Suprapubic skin (tissue), 4 donors: ENCODE measurements at places on chromosomes 6 and 20.

- no peaks in the 10 kb centered on the region for H3K36me3 ChIP-seq
- H3K27me3 ChIP-seq: no peaks in the 10 kb centered on the region
- H3K4me3 ChIP-seq: no peak overlapping the region
- no peaks in the 10 kb centered on the region for H3K4me1 ChIP-seq
- DNase-seq: no peak
Observed at GRCh38 chr6:2266031-2266795, 20.8 kb upstream of the GMDS start.

- H3K27ac ChIP-seq: no peak overlapping the region
- peaks cover 9% of the 10 kb centered on the region for H3K4me1 ChIP-seq
- no peaks in the 10 kb centered on the region for H3K27me3 ChIP-seq
- peaks cover 4% of the 10 kb centered on the region for H3K36me3 ChIP-seq
- H3K4me3 ChIP-seq: no peak overlapping the region
Observed at GRCh38 chr20:34798328-34798727, 27.1 kb downstream of the NCOA6 start.

DNA sequence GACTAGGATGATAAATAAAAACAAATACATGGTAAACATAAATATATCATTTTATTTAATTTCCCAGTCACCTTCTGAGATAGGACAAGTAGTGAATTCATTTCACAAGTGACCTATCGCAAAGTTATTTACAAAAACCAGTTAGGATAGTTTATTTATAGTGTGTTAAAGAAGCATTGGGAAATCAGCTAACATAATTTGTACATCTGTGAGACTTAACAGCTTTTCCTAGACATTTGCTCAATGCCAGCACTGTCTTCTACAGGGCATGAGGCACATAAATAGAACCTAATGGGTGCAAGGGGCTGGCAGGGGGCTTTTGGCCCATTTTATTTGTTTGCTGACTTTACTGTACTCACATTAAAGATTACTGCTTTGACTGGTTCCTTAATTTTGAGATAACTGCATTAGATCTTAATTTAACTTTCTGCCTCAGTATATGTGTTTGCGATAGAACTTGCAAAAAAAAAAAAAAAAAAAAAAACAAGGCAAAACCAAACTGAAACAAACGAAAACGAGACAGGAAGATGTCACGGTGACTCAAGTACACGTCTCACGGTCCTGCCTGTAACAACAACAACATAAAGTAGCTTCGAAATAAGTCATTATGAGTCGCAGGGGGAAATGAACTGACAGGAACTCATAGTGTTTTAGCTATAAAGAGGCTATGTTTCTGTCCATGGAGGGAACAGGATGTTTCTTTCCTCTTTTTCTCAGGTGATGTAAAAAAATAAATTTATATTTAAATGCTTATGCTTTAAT, 133.7 kb upstream of the GMDS start:
- no peaks in the 10 kb centered on the region for H3K4me1 ChIP-seq
- no peak overlapping the region for H3K4me3 ChIP-seq
- H3K36me3 ChIP-seq: no peaks in the 10 kb centered on the region
- H3K27ac ChIP-seq: no peak overlapping the region

- H3K36me3 ChIP-seq: no peaks in the 10 kb centered on the region
- DNase-seq: peak; percentile 84
- H3K27ac ChIP-seq: peak overlapping the region; percentile 83
- H3K4me1 ChIP-seq: peaks cover 21% of the 10 kb centered on the region
- peak overlapping the region; percentile 67 for H3K4me3 ChIP-seq
Observed at GRCh38 chr6:151240036-151240685, 394 bp downstream of the AKAP12 start.

- no peaks in the 10 kb centered on the region for H3K4me1 ChIP-seq
- DNase-seq: no peak
- H3K36me3 ChIP-seq: no peaks in the 10 kb centered on the region
- H3K4me3 ChIP-seq: no peak overlapping the region
- H3K27me3 ChIP-seq: no peaks in the 10 kb centered on the region
- no peak overlapping the region for H3K27ac ChIP-seq
Observed at GRCh38 chr6:4169028-4169789, 33.8 kb upstream of the ECI2 start.

DNA sequence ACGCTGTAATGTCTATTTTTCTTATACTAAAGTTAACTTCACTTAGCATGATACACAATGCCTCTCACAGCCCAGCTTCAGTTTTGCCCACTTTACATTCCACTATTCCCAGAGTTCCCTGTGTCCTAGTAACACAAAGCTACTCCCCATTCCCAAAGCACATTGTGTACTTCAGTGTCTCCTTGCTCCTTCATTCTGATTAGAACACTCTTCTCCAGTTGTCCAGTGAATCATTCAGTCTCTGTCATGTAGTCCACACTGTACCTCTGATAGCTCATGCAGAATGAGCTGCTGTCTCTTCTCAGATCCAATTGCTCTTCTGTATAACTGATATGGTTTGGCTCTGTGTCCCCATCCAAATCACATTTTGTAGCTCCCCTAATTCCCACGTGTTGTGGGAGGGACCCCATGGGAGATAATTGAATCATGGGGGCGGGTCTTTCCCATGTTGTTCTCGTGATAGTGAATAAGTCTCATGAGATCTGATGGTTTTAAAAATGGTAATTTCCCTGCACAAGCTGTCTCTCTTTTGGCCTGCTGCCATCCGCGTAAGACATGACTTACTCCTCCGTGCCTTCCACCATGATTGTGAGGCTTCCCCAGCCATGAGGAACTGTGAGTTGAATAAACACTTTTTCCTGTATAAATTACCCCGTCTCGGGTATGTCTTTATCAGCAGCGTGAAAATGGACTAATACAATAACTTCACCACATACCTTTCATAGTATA, 2.1 kb upstream of the TMX4 start:
- H3K36me3 ChIP-seq: no peaks in the 10 kb centered on the region
- H3K4me3 ChIP-seq: no peak overlapping the region
- no peak overlapping the region for H3K27ac ChIP-seq
- no peak for DNase-seq
- H3K27me3 ChIP-seq: no peaks in the 10 kb centered on the region

DNA sequence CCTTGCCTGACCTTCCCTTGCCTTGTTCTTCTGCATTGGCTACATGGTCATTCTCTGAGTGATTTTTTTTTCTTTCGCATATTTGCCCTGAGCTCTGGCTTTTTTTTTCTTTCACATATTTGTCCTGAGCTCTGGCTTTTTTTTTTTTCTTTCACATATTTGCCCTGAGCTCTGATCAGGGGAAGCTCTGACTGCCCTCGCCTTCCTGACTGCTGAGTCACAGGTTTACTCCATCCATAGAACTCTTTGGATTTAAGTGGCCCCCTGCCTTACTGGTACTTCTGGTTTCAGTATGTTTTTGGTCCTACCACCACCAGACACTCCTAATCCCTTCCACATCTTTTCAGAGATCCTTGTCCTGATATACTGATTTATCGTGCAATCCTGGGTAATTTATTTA, 201.1 kb downstream of the OGFRL1 start:
- H3K36me3 ChIP-seq: no peaks in the 10 kb centered on the region
- no peak for DNase-seq
- no peak overlapping the region for H3K4me3 ChIP-seq
- no peaks in the 10 kb centered on the region for H3K27me3 ChIP-seq

- H3K27me3 ChIP-seq: no peaks in the 10 kb centered on the region
- H3K27ac ChIP-seq: no peak overlapping the region
- peak overlapping the region; percentile 62 for H3K4me3 ChIP-seq
- DNase-seq: no peak
Observed at GRCh38 chr6:44263354-44264100, 1.8 kb downstream of the NFKBIE start.

DNA sequence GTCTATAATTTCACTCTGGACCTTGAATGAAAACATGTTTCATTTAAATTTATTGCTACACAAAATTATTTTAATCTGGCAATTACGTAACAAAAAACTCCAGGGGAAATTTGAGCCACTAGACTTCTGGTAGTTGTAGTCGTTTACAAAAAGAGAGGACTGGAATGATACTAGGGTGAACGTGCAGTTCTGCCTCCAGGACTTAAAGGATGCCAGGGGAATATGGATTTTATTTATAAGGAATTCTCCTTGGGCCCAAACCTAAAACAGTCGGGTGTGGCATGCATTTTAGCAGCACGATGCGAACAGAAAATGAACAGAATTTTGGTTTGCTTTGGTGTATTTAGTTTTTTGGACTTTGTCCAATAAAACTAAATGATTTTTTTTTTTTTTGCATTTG, 76.9 kb downstream of the PRL start:
- no peak overlapping the region for H3K27ac ChIP-seq
- no peaks in the 10 kb centered on the region for H3K4me1 ChIP-seq
- no peak for DNase-seq
- no peak overlapping the region for H3K4me3 ChIP-seq

DNA sequence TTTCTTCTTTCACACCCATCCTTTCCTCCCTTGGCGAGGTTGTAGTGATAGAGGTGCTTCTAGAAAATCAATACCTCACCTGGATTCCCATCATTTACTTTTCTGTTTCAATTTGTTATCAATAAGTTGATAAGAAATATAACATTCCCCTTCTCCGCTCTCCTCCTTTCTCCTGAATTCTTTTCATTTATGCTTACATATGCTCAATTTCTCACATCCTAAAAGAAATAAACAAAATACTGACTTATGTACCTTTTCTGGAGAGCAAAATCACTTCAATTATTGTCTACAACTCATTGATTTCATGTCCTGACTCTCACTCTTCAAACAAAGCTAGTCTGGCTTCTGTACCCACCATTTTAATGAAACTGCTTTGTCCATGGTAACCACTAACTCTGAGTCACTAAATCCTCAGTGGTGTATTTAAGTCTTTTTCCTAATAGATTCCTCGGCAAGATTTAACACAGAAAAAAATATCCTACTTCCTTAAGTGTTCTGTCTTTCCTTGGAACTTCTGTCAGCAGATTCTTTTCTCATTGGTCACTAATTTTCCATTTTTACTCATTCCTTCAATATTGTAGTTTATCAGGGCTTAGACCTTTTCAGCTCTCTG, 289.6 kb downstream of the RFPL4B start:
- H3K4me1 ChIP-seq: no peaks in the 10 kb centered on the region
- no peaks in the 10 kb centered on the region for H3K36me3 ChIP-seq
- no peak overlapping the region for H3K4me3 ChIP-seq

- DNase-seq: no peak
- peaks cover 59% of the 10 kb centered on the region for H3K36me3 ChIP-seq
- no peaks in the 10 kb centered on the region for H3K4me1 ChIP-seq
Observed at GRCh38 chr6:38678178-38678760, 24.7 kb downstream of the GLO1 start.

GRCh38 chr6:70285201-70285600, 17.7 kb downstream of the COL9A1 start:
- no peak overlapping the region for H3K4me3 ChIP-seq
- H3K27ac ChIP-seq: no peak overlapping the region
- no peak for DNase-seq
- peaks cover 57% of the 10 kb centered on the region for H3K27me3 ChIP-seq

DNA sequence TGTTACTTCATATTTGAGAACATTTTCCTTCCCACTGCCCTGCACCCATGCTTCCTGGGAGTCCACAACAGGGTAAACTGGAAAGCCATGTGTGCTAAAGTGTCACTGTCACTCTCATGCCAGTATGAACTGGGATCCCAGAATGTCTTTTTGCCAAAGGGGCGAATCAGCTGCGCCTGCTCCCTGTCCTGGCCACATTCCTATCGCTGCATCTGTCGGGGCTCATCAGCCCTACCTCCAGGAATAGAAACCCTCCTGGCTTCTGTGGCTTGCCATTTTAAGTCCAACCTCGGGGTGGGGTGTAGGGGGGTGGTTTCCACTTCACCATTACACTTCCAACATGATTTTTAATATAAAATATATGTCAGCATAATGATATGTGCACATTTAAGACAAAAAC, 933 bp downstream of the KLHL31 start:
- no peaks in the 10 kb centered on the region for H3K36me3 ChIP-seq
- DNase-seq: no peak
- no peak overlapping the region for H3K4me3 ChIP-seq

GRCh38 chr20:63749597-63750508, 10.3 kb downstream of the SLC2A4RG start:
- peaks cover 11% of the 10 kb centered on the region for H3K36me3 ChIP-seq
- no peaks in the 10 kb centered on the region for H3K27me3 ChIP-seq
- H3K4me1 ChIP-seq: peaks cover 2% of the 10 kb centered on the region
- no peak overlapping the region for H3K4me3 ChIP-seq
- DNase-seq: no peak

DNA sequence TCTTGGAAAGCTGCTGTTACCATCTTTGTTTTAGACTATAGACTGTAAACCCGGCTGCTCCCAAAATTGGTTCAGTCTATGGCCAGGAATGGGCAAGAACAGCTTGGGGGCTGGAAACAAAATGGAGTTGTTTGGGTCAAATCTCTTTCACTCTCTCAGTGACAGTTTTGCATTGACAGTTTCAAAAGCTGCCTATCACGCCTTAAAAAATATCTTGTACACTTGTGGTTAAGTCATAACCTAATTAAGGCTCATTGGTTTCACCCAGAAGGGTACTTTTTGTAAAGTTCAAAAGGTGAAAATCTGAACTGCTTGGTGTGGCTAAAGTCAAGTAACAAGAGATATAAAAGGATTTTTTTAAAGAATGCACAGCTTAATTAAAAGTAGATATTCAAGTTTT, 76.1 kb upstream of the PRL start:
- no peak overlapping the region for H3K4me3 ChIP-seq
- no peak overlapping the region for H3K27ac ChIP-seq
- DNase-seq: no peak
- no peaks in the 10 kb centered on the region for H3K36me3 ChIP-seq
- no peaks in the 10 kb centered on the region for H3K4me1 ChIP-seq

DNA sequence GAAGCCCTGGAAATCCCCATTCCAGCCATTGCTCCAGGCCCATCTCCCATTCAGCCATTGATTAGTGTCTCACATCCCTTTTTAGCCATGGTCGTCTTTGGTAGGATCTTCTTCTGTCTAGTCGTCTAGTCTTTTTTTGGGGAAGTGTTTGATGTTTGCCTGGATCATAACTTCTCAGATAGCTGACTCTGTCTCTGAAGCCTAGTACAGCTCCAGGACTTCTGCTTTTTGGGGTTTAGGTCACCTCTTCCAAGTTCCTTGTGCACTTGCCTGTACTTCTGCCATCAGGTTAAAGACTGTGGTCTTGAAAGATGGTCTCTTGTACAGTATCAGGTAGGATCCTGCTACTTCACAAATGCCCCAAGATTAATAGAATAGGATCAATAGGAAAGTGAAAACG, 553.5 kb downstream of the PKHD1 start:
- H3K4me3 ChIP-seq: no peak overlapping the region
- no peak for DNase-seq
- H3K36me3 ChIP-seq: no peaks in the 10 kb centered on the region
- H3K27me3 ChIP-seq: no peaks in the 10 kb centered on the region

GRCh38 chr6:514396-514978, 122.9 kb downstream of the IRF4 start:
- H3K4me1 ChIP-seq: no peaks in the 10 kb centered on the region
- peaks cover 3% of the 10 kb centered on the region for H3K36me3 ChIP-seq
- no peak overlapping the region for H3K4me3 ChIP-seq
- no peaks in the 10 kb centered on the region for H3K27me3 ChIP-seq

GRCh38 chr6:138507977-138508675, 8.8 kb upstream of the NHSL1 start:
- H3K36me3 ChIP-seq: no peaks in the 10 kb centered on the region
- no peak for DNase-seq
- no peak overlapping the region for H3K4me3 ChIP-seq
